ENCODE measurements at places on chromosomes 2 and 18.
A peak's percentile ranks its signal among the peaks of the same experiment; 100 is the strongest.

DNA sequence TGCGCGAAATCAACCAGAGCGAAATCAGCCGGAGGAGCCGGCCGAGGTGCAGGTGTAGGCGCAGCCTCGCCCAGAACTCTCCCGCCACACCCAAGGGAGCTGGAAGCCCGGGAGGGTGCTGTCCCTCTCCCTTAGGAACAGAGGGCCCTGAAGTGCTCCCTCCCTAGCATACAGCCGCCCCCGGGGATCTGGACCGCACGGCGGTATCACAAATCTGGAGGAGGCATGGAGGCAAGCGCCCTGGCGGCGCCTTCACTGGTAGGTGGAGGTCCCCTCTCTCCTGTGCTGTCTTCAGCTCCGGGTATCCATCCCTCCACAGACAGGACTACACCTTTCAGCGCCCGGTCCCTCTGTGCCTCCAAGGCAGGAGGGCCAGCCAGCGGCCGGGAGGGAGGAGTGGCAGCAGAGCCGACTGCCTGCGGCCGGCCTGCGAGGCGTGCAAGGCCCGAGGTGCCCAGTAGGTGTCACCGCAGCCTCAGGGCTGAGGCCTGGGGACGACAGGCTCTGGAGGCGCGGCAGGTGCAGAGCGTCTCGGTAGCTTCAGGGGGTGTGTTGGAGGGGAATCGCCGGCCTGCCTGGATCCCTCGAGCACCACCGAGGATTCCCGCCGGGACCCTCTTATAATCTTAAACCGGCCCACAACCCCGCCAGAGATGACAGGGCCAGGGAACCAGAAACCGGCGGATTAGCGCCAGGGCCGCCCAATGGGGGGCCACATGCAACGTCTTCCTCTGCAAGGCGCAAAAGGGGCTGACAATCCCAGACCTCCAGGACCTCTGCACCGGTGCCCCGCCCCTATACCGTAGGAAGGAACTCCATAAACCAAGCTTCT is 2.8 kb downstream of the IHH start:
- peak; percentile 57 for DNase-seq

- DNase-seq, result no peak
These were observed 366.7 kb downstream of the NUP35 start for GRCh38 chr2:183490914-183491313.

DNA sequence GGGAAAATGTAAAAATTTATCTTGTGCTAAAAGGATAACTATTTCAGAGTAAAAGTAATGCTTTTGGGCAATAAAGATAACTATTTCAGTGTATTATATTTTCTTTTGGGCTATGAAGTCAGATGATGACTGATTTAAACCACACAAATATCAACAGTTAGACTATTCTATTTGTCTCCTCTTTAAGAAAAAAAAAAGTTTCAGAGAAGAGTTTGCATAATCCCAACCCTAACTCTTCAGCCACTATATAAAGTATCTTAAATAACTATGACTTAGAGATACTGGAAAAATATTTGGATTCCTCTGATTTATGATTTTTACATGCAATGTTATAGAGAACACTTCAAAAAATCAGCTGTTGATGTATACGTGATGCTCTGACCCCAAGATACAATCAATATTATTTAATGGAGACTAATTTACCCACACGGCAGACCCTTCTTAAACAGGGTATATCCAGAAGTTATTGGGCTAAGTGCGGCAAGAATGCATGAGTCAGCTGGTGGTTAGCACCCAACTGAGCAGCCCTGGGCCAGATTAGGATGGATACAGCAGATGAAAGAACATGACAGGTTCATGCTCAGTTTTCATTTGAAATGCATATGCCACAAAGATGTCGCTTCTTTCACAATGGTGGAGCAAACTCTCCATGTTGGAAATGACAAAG is 279.0 kb downstream of the AFF3 start:
- no peak for DNase-seq

GRCh38 chr2:70087702-70088597 is 673 bp downstream of the PCBP1 start:
- DNase-seq, result no peak

GRCh38 chr2:233225230-233226068 is 26.0 kb upstream of the ATG16L1 start:
- no peak for DNase-seq
